ENCODE measurements at places on chromosomes 13 and 19.

GRCh38 chr13:28529836-28530235 is 34.9 kb upstream of the FLT1 start:
- DNase-seq: no peak

DNA sequence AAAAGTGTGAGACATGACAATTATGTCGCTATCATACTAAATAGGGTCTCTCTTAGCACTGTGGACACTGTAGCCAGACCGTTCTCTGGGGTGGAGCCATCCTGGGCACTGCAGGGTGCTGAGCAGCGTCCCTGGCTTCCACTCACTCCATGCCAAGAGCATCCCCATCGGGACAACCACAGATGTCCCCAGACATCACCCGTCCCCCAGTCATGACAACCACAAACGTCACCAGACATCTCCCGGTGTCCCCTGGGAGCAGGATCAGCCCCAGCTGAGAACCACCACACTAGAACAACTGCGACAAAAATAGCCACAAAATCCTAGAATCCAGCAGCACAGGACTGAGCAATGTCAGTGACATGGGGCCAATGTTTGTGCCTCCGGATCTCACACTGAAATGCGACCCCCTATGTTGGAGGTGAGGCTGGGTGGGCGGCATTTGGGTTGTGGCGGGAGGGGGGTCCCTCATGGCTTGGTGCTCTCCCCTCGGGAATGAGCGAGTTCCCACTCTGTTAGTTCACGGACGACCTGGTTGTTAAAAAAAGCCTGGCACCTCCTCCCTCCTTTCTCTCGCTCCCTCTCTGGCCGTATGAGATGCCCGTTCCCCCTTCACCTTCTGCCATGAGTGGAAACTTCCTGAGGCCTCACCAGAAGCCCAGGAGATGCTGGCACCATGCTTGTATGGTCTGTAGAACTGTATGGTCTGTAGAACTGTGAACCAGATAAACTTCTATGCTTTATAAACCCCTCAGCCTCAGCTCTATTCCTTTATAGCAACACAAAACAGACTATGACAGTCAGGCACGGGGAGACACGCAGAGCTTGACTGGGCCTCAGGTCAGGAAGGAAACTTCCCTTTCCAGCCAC is 93.9 kb downstream of the GADD45B start:
- no peak for DNase-seq

DNA sequence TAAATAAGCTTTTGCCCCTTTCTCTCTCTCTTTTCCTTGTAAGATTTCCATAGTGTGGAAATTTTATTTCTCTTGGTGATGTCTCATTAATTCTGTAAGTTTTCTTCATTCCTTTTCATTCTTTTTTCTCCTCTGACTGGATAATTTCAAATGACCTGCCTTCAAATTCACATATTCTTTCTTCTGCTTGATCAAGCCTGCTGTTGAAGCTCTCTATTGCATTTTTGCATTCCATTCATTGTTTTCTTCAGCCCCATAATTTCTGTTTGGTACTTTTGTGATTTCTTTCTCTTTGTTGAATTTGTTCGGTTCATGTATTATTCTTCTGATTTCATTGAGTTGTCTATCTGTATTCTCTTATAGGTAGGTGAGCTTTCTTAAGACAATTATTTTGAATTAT is 42.2 kb upstream of the ZNF507 start:
- no peak for DNase-seq

- no peak for DNase-seq
Measured at GRCh38 chr19:56838909-56839651, 1.4 kb downstream of the PEG3 start.

- DNase-seq: no peak
Measured at GRCh38 chr13:111166882-111167675, 52.0 kb downstream of the ARHGEF7 start.

GRCh38 chr19:2186071-2186846 is 22.5 kb downstream of the DOT1L start:
- DNase-seq: no peak
